ENCODE measurements at places on chromosomes 7 and 10.
A peak's percentile ranks its signal among the peaks of the same experiment; 100 is the strongest.

- DNase-seq = no peak
- H3K27ac ChIP-seq = no peak overlapping the region
- H3K4me1 ChIP-seq = 0 out of 2 replicates have a peak, but pooled peaks cover 2% of the 10 kb centered on the region
- H3K27me3 ChIP-seq = no peaks in the 10 kb centered on the region
- H3K4me3 ChIP-seq = no peak overlapping the region
- H3K36me3 ChIP-seq = no peaks in the 10 kb centered on the region
Measured at GRCh38 chr10:74518061-74518460, 308.3 kb upstream of the KAT6B start.

GRCh38 chr10:110456523-110457091 lies 41.1 kb upstream of the DUSP5 start:
- no peak overlapping the region for H3K4me3 ChIP-seq
- no peak for DNase-seq
- no peaks in the 10 kb centered on the region for H3K4me1 ChIP-seq
- no peaks in the 10 kb centered on the region for H3K27me3 ChIP-seq
- H3K27ac ChIP-seq = no peak overlapping the region
- no peaks in the 10 kb centered on the region for H3K36me3 ChIP-seq

- DNase-seq = peak; percentile 27
- H3K27ac ChIP-seq = no peak overlapping the region
- H3K36me3 ChIP-seq = no peaks in the 10 kb centered on the region
Measured at GRCh38 chr7:157522189-157522588, 185.4 kb downstream of the DNAJB6 start.

GRCh38 chr7:90624225-90624911 lies 28.2 kb downstream of the CDK14 start:
- H3K4me1 ChIP-seq = no peaks in the 10 kb centered on the region
- DNase-seq = no peak
- H3K36me3 ChIP-seq = no peaks in the 10 kb centered on the region
- no peak overlapping the region for H3K27ac ChIP-seq
- H3K4me3 ChIP-seq = no peak overlapping the region
- peaks cover 4% of the 10 kb centered on the region for H3K27me3 ChIP-seq

GRCh38 chr7:117656806-117657205 lies 177.0 kb downstream of the CFTR start:
- DNase-seq = no peak
- H3K4me1 ChIP-seq = peaks cover 5% of the 10 kb centered on the region
- H3K36me3 ChIP-seq = no peaks in the 10 kb centered on the region
- H3K27ac ChIP-seq = no peak overlapping the region
- H3K27me3 ChIP-seq = no peaks in the 10 kb centered on the region
- no peak overlapping the region for H3K4me3 ChIP-seq

- no peaks in the 10 kb centered on the region for H3K36me3 ChIP-seq
- no peak for DNase-seq
- peaks cover 7% of the 10 kb centered on the region for H3K4me1 ChIP-seq
- H3K27me3 ChIP-seq = no peaks in the 10 kb centered on the region
- no peak overlapping the region for H3K27ac ChIP-seq
Measured at GRCh38 chr7:148286150-148286549, 304.4 kb upstream of the C7orf33 start.

DNA sequence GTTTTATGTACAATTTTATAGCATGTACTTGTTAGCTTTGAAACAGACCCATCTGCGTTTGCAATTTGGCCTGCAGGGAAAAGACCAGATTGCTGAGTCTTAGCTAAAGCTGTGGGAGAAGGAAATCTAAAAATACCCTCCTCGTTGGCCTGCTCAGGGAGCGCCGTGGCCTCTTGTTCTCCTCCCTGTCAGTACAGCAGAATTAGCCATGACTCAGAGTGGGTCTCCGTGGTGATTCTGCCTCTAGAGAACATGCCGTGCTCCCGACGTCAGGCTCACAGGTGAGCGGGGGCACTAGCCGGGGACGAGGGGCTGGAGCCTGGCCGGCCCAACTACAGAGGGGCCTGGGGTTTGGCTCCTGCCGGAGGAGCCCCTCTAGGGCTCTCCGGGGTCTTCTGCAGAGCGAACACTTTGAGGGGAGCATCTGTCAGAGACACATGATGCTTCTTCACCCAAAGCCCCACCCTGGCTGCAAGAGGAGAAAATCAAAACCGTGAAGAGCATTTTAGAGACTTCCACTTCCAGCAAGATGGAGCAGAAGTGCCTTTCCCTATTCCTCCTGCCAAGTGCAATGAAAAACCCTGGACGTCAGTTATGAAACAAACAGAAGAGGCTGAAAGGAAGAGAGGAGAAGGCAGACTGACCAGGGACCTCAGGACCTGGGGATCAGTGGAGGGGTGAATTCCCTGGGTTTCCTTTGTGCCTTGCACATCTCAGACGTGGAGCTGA lies 98.9 kb downstream of the LHPP start:
- H3K27me3 ChIP-seq = no peaks in the 10 kb centered on the region
- H3K4me3 ChIP-seq = no peak overlapping the region
- peaks cover 6% of the 10 kb centered on the region for H3K4me1 ChIP-seq
- H3K36me3 ChIP-seq = no peaks in the 10 kb centered on the region
- DNase-seq = no peak

DNA sequence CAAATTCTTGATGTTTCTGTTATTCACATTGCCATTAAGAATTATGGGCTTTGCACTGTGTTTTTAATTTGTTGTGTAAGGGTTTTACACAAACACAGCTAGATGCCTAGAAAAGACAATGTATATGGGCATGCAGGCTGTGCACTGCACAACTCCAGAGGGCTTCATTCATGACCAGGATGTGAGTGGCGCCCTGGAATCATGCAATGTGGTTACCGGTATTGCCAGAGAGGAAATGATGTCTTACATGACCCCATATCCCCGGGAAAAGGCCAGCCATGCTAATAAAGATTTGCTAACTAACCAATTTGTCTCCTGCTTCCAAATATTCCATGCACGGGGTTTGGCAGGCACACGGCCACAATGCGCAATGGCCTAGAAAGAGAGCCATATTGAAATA lies 16.9 kb downstream of the KCNMA1 start:
- H3K27ac ChIP-seq = no peak overlapping the region
- H3K4me3 ChIP-seq = no peak overlapping the region
- no peaks in the 10 kb centered on the region for H3K36me3 ChIP-seq
